Stimulated activated CD4-positive, alpha-beta T cell treated with anti-CD3 and anti-CD28 coated beads, TNF-alpha, amount 100 ng/mL, for 48 hours (primary cell): ENCODE measurements at places on chromosomes 7 and 10.

- no peak for DNase-seq
These were observed 700.0 kb upstream of the PCDH15 start for GRCh38 chr10:55500931-55501559.

- no peak for DNase-seq
These were observed 14.6 kb downstream of the PARP12 start for GRCh38 chr7:140048138-140048537.

DNA sequence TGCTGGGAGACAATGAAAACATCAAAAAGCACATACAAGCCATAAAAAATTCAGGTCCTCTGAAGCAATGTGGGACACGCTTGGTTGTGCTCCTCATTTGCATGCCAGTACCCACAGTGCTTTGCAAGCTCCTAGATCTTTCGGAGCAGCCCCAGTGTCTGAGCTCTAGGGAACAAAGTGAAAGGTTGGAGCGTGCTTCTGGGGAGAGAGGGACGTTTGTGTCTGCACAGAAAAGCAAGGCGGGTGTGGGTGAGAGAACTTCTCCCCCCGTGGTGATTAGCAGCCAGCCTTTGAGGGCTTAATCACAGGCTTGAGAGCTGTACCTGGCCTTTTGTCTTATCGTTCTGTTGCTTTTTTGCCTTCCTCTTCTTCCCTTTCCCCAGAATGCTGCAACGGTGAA lies 76.7 kb upstream of the HABP2 start:
- DNase-seq, result no peak

DNA sequence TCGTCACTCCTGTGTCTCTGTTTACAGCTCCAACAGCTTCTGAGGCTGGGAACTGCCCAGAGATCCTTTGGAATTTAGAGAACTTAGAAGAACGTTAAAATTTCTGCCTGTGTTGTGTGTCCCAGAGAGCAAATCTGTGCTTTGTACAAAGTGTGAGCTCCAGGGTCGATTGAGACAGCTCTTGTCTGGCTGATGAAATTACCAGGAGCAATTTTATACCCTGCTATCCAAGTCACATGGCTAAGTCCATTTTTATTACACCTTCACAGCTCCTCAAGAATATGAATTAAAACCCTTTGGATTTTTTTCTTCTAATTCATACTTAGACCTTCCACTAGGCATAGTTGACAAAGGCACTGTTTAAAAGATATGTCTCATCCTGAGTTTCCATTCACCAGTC lies 46.5 kb upstream of the INSYN2A start:
- DNase-seq, result no peak

- no peak for DNase-seq
These were observed 57.7 kb upstream of the DNAJB6 start for GRCh38 chr7:157278791-157279724.

DNA sequence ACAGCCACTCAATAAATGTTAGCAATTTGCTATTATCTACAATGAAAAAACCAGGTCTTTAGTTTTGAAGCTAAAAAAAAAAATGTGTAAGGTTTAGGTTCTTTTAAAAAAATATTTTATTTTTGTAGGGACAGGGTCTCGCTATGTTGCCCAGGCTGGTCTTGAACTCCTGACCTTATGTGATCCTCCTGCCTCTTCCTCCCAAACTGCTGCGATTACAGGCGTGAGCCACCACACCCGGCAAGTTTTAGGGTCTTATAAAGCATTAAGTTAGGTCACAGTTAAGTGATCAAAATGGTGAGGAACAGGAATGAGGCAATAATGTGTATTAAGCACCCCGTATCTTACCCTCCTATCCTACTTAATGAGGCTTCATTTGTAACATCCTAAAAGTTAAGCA lies 774 bp downstream of the SEM1 start:
- no peak for DNase-seq

DNA sequence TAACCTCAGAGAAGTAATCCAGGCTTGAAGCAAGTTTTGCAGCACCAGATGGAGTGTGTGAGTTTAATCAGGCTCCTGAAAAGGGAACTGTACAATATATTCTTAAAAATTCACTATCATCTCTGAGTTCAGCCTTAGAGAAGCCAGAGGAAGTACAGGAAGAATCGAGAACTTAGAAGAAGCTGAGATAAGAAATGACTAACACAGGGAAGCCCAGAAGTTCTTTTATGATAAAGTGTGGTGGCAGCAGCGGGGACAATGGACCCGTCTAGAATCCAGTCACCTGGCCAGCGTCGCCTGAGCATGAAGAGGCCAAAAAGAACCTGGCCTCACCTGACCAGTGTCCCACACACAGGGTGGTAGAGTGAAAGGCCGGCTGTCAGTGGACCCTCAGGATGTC lies 161.0 kb downstream of the USP6NL start:
- DNase-seq, result no peak

DNA sequence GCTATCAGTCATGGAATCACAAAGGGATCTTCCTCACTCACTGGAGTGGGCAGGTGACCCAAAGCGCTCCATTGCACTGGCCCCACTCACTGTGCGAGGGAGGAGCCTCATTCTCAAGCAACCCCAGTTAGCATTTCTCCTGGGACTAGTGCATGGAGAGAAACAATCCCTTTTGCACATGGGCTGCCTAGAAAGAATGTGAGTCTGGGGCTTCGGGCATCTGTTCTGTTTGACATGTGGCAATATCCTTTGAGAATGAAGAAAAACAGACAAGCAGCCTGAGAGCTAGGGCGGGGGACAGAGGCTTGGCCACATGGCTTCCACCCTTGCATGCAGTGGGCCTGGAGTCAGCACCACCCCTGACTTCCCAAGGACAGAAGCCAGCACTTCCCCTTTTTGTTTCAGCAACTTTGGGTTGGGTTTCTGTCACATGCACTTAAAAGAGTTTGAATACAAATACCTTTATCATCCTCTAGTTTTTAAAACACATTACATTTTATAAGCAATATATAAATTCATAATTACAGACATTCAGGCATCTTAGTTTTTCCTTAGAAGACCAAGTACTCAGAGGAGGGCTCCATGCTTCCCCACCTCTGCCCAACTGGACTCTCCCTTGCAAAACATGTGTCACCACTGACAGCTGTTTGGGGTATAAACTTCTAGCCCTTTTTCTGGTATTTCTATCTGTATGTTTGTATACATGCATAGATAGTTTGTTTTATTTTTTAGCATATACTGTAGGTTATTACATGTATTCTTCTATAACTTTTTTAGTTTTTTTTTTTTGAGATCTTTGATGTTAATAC lies 73.8 kb downstream of the RBM20 start:
- DNase-seq, result no peak

DNA sequence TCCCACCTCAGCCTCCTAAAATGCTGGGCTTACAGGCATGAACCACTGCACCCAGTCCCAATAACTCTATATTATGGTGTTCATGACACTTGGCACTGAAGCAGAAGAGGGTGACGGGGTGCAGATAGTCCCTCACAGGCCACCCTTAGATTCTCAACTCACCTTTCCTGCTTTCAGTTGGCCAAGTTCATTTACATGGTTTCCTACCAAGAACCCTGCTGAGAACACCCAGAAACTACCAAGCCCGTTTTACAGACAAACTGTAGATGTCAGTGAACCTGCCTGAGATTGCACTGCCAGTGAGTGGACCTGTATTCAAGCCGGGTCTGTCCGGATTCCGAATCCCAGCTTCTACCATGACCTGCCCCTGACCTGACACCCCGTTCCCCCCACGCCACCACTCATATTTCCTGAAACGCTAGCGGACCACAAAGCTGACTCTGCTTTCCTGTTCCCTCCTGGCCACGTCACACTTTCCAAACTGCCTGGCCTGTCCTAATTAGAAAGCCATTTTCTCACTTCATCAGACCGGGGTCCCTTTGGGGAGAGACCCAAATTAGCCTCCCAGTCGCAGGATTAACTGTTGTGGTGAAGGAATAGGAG lies 17.3 kb downstream of the GRID2IP start:
- no peak for DNase-seq

GRCh38 chr7:154902600-154903082 lies 100.3 kb downstream of the PAXIP1 start:
- no peak for DNase-seq

- no peak for DNase-seq
These were observed 28.0 kb upstream of the KPNA7 start for GRCh38 chr7:99235925-99236324.

GRCh38 chr7:71538210-71538609 lies 406.3 kb downstream of the GALNT17 start:
- no peak for DNase-seq

DNA sequence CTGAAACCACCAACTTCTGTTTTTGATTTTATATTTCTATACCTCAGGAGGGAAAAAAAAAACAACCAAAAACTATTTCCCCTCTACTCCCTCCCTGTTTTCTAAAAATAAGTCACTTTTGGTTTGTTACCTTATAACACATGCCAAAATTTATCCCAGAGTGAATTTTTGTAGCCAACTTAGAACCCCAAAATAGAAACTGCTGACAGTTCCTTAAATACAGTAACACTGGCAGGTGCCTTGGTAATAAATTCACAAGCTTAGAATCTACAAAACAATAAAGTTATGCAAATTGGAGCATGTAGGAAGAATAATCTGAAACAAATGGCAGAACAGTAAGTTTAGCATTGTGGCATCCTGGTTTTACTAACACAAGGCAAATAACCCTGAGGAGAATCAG lies 165.0 kb upstream of the HDAC9 start:
- no peak for DNase-seq

DNA sequence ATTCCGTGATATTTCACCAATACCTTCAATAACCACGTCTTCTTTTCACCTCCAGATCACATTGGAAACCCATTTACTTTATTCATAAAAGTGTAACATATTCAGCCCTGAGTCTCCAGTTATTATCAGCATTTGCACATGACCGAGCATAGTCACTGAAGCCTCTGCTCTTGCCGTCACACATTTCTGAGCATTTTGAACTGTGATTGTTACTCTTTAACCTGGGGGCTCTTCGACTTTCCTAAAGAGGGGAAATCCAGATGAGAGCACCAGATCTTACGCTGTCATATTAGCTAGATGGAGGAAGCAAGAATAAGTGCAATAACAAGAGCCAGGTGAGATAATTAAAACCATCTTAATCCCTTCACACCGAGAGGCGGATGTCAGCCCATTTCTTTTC lies 260.0 kb upstream of the NRP1 start:
- DNase-seq, result no peak
